ENCODE measurements at places on chromosomes 5 and 9.

GRCh38 chr9:68419901-68420300, 63.5 kb downstream of the PGM5 start:
- no peak for DNase-seq

GRCh38 chr9:136609838-136610311, 52.8 kb upstream of the EGFL7 start:
- no peak for DNase-seq

DNA sequence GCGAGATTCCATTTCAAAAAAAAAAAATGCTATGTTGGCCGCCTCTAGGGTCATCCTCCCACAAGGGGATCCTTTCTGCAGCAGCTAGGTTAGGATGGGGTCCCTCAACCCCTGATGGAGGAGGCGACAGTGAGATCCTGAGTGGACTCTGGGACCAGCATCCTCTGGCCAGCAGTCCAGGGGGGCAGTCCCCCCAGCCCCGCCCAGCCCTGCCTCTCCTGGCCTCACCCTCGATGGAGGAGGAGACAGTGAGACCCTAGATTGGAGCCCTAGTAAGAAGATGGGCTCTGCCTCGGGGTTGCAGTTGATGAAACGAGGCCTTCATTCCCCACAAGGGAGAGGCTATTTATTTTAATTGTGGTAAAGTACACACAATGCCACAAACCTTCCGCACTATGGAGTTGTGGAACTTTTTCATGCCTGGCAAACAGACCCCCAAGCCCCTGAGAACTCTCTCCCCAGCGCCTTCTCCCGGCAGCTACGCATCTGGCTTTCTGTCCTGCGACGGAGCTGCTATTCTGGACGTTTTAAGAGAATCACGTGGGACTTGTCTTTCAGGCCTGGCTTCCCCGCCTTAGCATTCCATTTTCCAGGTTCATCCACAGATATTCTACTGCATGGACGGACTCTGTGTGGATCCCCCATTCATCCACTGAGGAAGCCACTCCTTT, 15.8 kb downstream of the VAV2 start:
- DNase-seq, result no peak

- no peak for DNase-seq
Measured at GRCh38 chr5:119365847-119366539, 10.2 kb downstream of the TNFAIP8 start.

- DNase-seq, result no peak
Measured at GRCh38 chr5:81195335-81195929, 37.7 kb upstream of the CKMT2 start.

DNA sequence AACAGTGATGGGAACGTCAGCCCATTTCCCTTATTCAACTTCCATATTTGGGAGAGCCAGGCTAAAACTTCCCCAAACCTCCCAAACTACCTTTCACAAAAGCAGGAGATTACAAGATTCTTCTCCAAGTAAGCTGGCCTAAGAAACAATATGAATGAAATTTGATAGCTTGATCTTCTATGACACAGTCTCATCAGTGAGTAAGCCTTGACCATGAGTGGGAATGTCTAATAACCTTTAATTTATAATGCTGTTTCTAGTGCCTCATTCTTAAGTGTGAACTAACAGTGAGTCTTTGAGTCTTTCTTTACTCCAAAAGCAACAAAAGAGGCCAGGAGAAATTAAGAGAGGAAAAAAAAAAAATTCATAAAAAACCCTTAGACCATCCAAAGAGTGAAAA, 1379.9 kb downstream of the EFNA5 start:
- no peak for DNase-seq

DNA sequence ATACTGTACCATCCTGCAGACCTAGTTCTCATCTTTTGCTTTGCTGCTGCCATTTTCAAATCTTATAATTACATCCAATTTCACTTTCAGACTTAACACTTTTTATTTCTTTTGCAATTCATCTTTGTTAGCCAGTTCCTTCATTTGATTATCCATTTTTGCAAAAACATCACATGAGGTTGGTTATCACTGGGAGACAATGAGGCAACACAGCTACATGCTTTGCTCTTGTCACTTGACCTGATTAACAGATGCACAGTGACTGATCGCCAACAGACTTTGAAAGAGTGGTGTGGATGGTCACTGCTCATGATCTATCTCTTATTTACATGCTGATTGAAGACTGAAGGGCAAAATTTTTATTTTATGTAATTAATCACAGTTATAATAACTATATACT, 17.0 kb upstream of the RNF20 start:
- DNase-seq, result no peak

DNA sequence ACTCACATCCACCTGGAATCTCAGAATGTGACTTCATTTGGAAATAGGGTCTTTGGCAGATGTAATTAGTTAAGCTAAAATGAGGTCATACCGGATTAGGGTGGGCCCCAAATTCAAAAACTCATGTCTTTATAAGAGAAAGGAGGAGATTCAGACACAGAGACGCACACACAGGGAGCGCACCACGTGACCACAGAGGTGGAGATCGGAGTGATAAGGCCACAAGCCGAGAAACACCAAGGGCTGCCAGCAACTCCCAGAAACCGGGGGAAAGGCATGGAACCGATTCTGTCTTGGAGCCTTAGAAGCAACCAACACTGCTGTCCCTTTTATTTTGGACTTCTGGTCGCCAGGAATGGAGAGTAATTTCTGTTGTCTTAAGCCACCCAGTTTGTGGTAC, 31.8 kb upstream of the LMX1B start:
- no peak for DNase-seq

DNA sequence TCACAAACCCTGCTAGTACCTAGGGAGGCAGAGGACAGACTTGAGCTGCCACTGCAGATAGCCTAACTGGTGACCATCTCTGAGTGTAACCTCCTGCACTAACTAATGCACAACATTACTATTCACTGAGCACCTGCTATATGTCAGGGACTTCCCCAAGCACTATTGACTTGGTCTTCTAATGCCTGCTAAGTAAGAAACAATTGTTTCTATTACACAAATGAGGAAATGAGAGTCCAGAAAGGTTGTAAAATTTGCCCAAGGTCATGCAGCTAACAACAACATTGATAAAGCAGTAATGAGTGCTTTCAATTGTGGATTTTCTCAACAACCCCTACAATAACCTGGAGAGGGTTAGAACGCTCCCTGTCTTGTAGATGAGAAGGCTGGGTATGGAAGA, 183.7 kb downstream of the ZNF462 start:
- no peak for DNase-seq

GRCh38 chr5:15558240-15558639, 58.3 kb downstream of the FBXL7 start:
- DNase-seq, result no peak

DNA sequence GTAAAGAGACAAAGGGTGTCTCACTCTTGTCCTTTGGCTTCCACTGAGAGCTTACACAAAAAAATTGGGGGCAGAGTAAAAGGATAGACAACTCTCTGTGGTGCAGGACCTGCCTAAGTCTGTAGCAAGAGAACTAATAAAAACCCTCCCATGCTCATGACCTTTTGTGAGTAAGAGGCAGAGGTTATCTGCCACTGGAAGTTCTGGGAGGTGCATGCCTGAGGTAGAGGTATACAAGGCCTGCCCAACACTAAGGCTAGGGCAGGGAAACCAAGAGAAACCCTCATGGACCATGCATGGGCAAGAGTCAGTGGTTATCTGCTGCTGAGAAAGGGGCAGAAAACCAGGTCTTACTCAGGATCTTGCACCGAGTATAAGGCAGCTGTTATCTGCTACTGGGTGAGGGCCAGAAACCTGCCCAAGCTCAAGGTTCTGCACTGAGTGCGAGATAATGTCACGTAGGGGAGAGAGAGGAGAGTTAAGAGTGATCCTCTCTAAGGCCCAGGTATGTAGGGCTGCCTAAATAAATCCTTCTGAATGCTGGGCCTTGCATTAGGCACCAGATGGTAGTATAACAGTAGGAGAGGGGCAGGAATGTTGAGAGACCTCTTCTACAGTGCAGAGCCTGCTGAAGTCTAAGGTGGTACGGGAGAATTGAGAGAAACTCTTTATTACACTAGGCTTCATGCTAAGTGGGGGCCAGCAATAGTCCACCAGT, 143.4 kb downstream of the MACROH2A1 start:
- DNase-seq, result no peak

DNA sequence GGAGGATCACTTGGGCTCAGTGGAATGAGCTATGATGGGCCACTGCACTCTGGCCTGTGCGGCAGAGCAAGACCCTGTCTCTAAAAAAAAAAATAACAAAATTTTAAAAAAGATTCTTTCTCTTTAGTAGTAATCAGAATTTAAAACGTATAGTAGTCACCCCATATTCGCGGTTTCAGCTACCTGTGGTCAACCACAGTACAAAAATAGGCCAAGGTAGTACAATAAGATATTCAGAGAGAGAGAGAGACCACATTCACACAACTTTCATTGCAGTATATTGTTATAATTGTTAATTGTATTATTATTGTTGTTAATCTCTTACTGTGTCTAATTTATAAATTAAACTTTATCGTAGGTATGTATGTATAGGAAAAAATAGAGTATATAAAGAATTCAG, 18.7 kb downstream of the INIP start:
- DNase-seq, result no peak

- no peak for DNase-seq
Measured at GRCh38 chr9:116005205-116005604, 148.4 kb upstream of the PAPPA start.

DNA sequence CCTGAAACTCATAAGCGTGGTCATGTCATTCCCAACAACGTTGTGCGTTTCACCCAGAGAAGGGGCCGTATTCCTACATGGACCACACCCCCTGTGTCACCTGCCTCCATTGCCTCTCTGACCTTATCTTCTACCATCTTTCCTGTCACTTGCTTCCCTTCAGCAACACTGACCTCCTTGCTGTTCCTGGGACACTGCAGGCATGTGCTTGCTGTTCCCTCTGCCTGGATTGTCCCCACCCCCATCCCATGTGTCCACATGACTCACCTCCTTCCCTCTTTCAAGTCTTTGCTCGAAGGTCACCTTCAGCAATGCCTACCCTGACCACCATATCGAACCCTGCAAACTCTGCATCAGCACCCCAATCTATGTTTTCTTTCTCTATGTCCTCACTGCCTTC, 133.2 kb upstream of the ZNF618 start:
- DNase-seq, result no peak

DNA sequence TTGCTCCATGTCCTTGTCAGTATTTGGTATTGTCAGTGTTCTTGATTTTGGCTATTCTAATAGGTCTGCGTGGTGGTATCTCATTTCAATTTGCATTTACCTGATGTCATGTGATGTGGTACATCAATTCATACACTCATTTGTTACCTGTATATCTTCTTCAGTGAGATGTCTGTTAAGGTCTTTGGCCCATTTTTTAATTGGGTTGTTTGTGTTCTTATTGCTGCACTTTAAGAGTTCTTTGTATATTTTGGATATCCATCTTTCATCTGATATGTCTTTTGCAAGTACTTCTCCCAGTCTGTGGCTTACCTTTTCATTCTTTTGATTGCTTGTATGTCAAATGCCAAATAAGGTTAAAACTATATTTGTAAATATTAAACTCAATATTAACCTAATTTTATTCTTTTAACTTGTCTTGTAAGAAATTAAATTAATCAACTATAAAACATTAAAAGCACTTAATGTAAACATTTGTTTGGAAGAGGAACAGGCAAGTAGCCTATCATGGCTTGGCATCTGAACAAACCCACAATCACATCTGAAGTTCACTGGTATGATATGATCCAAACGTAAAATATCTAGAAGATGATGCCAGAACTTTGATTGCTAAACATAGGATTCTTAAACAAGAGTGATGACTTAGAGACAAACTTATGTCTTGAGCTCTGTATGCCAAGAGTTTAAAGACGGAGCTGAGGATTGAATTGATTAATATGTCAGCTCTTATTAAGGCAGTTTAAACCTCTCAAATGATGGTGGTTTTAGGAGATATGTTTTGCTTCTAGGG, 587.3 kb downstream of the ANXA1 start:
- no peak for DNase-seq

GRCh38 chr5:109177782-109178181, 232.0 kb downstream of the PJA2 start:
- no peak for DNase-seq

DNA sequence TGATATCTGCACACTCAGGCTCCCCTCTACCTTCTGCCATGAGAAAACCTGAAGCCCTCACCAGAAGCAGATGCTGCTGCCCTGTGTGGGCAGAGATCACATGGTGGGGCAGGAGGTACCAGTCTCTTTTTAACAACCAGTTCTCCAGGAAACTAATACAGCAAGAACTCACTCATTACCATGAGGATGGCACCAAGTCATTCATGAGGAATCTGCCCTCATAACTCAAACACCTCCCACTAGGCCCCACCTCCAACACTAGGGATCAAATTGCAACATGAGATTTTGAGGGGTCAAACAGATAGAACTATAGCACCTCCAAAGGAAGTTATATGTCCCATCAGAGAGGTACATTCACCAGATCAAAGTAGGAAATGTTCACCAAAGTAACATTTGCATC, 136.3 kb upstream of the SHB start:
- DNase-seq, result no peak

DNA sequence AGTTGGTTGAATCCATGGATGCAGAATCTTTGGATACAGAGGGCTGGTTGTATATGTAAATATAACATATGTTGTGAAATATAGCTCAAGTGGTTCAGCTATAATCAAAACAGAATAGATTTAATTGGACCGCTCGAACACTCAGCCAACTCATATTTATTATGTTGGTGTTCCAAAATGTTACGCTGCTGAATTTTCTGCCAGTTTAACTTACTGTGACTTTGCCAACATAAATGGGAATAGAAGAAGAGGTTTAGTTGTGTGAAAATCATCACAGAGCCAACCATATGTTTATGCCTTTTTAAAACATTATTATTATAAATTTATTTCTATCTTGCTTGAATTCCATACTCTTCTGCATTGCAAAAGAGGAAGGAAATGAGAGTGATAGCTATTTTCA, 178.2 kb upstream of the FBXL7 start:
- DNase-seq, result no peak

DNA sequence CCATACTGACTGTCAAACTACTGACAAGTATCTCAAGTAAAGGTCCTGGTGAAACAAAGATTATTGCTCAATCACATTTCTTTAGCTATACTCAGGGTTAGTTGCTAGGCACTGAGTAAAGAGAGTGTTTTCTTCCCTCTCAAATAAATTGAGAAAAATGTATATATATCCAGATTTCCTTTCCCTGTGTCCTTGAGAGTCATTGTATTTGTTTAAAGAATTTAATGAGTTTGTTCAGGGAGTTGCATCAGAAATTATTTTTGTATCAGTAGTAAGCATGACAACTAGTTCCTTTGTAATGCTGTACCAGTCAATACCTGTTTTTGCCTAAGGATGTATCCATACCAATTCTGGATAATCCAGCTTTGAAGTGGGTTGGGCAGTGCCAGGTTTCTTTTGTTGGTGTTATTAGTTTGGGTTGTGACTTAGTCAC, 3.2 kb upstream of the ANKHD1 start:
- no peak for DNase-seq

GRCh38 chr9:70105147-70105546, 61.5 kb downstream of the MAMDC2 start:
- DNase-seq, result no peak

- no peak for DNase-seq
Measured at GRCh38 chr9:91395553-91396471, 27.8 kb downstream of the NFIL3 start.

- no peak for DNase-seq
Measured at GRCh38 chr9:78927099-78927940, 630.4 kb downstream of the PSAT1 start.
